ENCODE measurements at places on chromosomes 11 and 22.

DNA sequence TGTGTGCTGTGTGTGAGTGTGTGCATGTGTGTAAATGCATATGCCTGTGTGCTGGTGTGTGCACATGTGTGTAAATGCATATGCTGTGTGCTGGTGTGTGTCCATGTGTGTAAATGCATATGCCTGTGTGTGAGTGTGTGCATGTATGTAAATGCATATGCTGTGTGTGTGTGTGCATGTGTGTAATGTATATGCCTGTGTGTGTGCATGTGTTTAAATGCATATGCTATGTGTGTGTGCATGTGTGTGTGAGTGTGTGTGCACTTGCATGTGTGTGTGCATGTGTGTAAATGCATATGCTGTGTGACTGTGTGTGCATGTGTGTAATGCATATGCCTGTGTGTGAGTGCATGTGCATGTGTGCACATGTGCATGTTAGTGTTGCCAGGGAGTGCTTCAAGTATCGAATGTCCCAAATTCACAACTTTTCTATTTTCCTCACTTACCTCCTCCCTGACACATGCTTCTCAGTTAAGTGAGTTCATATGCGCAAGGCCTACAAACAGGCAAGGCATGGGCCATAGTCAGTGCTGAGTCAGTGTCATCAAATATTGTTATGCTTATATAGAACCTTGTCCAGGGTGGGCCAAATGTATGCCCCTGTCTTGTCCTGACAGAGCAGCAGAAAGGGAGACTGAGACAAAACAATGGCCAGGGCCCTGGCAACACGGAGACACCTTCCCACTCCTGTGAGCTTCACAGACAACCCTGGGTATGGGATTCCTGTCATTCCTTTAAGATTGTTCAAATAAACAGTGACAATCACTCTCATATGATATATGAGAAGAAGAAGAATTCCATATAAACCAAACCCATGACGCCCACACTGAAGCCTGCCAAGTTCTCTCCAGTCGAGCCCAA, 38.6 kb downstream of the GGTLC2 start:
- DNase-seq, result no peak

DNA sequence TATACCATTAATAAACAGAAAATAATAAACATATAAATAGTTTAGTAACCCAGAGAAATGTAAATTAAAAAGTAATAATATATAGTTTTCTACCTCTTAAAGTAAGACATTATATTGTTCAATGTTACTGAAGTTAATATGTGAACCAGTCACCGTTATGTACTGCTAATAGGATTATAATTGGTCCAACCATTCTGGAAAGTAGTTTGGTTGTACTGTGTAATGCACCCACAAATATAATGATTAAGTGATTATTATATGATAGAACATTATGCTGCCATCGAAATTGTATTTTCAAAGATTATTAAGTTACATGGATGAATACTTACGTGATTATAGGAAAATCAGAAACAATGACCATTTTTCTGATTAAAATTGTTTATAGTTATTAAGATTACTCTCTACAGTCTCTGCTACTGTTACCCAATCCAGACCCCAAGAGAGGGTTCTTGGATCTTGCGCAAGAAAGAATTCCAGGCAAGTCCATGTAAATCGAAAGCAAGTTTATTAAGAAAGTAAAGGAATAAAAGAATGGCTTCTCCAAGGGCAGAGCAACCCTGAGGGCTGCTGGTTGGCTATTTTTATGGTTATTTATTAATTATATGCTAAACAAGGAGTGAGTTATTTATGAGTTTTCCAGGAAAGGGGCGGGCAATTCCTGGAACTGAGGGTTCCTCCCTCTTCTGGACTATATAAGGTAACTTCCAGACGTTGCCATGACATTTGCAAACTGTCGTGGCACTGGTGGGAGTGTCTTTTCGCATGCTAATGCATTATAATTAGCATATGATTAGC, 50.1 kb downstream of the ACER3 start:
- DNase-seq, result no peak

GRCh38 chr11:102325088-102325487, 7.8 kb downstream of the BIRC3 start:
- DNase-seq, result no peak

- no peak for DNase-seq
Observed at GRCh38 chr11:71388637-71389235, 59.5 kb downstream of the DHCR7 start.

DNA sequence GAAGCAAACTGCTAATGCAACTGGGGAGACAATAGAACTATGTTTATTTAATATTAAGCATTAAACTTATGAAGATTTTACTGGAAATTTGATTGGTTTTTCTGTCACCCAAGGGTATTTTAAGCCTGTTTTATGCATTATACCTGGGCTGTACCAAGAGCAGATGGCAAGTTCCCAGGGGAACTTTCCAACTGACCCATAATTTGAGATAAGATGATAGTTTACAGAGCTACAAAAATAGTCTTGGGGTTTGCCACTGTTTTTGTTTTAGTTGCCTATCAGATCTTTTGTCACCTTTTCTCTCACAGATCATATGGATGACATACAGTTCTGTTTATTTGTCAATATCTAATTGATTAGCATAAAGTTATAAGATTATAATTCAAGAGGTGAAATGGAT, 43.9 kb downstream of the PDE3B start:
- no peak for DNase-seq

DNA sequence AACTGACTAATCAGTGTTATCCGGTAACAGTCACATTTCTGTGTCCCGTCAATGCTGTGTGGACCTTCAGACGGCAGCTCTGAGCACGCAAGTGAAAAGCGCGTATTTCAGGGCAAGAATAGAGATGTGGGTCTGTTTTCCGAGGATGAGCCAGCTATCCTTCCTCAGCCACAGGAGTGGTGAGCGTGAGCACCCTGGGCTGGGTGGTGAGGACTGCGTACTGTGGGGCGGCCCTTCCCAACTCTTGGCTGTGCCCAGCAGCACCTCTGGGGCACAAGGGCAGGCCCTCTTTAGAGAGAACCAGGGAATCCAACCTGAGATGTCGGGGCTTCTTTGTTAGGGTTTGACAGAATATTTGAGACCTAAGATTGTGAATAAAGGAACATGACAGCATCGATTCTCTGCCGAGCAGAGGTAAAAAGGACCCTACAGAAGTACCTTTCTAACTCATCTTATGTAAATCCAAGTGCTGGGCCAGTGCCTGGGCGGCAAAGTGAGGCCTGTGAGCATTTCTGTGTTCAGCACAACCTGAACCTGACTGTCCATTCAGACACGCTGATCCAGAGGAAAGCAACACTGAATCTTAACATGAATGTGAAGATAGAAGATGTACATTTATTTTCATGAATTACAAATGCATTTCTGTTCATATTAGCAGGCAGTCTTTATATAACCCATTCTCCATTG, 26.5 kb upstream of the YPEL1 start:
- DNase-seq, result no peak

DNA sequence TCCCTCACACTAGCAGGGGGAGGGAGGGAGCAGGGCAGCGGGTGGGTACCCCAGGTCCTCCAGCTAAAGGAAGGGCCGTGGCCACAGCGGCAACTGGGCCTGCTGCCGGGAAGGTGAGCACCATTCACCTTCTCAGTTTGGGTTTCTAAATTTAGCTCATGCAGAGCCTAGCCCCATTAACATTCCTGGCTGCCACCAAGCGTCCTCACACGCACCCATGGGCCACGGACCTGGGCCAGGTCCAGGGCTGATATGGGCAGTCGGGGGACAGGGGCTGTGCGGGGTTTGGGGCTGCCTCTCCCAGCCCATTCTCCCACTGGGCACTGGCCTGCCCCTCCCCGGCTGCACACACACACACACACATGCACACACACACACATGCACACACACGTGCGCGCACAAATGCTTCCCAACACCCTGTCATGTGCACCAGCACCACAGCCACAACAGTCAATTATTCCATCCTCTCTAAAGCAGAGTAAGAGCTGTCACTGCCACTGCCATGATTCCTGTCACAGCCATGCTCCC, 28.7 kb downstream of the SYT7 start:
- no peak for DNase-seq

- DNase-seq, result peak; percentile 77
Observed at GRCh38 chr11:59754859-59755700, at the start of gene STX3. Gene STX3 (plus strand): TSS chr11:59755376. CDS start chr11:59755606, 230 bp downstream.

DNA sequence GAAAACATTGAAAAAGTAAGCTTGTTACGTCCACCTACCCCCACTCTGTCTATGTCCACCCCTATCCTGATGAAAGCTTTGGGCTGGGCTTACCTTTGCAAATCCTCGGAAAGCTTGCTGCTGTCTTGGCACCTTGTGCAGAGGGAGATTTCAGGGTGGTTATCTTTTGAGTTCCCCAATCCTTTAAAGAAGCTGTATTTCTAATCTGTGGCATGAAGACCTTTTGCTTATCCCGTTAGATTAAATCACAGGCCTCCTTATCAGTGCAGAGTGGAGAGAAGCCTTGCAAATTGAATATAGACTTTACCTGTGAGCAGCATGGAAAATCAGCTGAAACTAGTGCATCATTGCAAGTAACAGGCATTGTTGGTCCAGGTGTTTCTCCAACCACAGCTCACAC, 580.6 kb upstream of the ANO5 start:
- no peak for DNase-seq

- peak; percentile 62 for DNase-seq
Observed at GRCh38 chr22:50473855-50474671, 772 bp downstream of the SBF1 start.

DNA sequence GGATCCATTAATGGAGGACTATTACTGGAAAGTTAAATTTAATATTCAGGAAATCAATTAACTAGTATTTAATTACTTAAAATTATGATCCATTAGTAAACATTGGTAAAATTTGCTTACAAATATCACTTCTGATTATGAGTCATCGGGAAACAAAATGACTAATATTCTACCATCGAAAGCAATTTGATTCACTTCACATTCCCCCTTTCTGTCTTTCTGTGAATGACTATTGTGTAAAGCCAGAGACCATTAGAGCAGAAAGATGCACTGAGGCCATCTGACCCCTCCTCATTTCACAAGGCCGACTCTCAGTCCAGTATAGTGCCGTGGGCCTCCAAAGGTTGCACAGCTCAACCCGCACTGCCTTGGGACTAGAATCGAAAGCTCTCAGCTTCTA, 619.0 kb downstream of the OPCML start:
- DNase-seq, result no peak

DNA sequence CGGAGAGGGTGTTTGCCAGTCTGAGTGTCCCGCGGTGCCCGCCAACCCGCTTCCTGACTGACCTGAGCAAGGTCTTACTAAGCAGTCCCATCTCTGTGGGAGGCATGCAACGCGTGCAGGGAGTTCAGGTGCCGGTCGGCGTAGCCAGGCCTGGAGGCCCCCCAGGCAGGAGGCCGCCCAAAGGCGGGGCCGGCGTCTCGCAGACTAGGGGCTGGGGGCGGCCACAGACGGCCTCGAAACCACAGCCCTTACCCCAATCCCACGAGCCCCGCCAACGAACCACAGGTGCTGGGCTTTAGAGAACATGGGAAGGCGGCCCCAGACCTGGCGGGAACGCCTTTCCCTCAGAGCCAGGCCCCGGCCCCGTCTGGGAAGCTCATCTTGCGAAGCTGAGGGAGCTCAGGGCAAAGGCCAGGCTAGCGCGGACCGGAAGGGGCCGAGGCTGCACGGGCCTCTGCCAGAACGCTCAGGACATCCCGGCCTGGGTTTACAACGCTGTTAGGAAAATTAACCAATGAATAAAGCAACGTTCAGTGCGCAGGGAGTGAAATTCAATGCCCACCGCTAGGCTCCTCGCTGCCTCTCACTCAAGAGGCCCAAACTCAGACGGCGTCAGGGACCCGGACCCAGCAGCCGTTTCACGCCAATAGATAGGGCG, 2.1 kb upstream of the MTFP1 start:
- DNase-seq, result no peak

DNA sequence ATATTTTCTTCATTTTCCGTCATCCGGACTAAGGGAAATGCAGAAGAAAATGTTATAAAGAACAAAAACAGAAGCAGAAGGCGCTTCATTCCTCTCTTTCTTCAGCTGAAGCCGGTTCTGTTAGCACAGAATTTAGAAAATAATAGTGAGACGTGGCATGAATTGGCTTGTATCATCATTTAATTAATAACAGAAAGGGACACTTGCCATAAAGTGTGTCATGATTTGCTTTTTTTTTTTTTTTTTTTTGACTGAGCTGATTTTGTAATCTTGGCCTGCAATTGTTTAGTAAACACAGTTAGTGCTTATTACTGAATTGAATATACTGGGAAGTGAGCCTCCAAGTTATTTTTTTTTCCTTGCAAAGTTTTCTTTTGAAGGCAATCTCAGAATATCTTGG, at the start of gene MMP27:
MMP27 (minus strand) TSS at position 144 of the 400 bp plus-strand sequence; CDS start at position 89, 55 bp downstream.
- DNase-seq, result no peak

- DNase-seq, result no peak
Observed at GRCh38 chr11:15926071-15926470, 430.3 kb downstream of the SOX6 start.
